NCI-H1694 treated with DMSO at 0.1 percent for 48 hours (cell line): ENCODE measurements at places on chromosomes 16 and 17.

DNA sequence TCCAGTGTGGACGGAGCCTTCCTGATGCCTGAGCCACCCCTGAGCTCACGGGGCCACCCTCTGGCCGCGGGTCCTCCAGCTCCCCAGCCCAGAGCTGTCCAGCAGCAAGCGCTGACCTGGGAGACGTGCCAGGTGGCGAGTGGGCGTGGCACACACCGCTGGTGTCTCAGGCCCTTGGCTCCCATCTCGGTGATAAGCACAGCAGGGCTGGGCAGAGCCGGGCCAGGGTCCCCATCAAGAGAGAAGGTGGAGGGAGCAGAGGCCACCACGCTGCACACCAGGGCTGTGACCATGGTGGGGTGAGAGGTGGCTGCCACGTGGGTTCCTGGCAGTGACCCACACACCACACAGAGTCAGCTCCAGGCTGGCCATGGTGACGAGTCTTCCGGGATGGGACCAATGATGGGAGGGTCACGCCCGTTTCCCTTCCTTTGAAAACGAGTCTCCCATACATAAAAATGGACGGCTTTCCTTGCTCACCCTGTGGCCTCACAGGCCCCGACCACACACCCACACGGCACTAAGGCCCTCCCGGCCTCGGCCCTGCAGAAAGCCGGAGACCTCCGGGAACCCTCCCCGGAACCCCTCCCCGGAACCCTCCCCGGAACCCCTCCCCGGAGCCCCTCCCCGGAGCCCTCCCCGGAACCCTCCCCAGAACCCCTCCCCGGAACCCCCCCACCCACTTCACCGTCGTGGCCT is 16.8 kb downstream of the UTS2R start:
- no peak for DNase-seq

DNA sequence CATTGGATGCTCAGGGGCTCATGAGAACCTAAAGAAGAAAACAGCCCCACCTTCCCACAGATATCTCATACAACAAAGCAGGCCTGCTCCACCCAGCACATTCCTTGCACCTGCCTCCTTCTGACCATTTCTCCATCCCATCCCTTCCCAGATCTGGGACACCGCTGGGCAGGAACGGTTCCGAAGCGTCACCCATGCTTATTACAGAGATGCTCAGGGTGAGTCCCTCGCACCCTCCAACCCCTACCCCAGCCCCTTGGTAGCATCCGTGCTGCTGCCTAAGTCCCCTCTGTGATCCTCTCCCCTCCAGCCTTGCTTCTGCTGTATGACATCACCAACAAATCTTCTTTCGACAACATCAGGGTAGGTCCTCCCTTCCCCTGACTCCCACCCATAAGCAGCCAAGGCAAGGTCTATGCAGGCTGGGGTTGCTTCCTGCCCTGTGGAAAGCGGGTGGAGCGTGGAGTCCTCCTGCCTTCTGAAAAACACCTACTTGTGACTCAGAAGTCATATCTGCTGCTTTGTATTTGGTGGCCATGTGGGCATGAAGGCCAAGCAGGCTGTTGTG is 5.4 kb upstream of the NHERF1 start:
- no peak for DNase-seq

DNA sequence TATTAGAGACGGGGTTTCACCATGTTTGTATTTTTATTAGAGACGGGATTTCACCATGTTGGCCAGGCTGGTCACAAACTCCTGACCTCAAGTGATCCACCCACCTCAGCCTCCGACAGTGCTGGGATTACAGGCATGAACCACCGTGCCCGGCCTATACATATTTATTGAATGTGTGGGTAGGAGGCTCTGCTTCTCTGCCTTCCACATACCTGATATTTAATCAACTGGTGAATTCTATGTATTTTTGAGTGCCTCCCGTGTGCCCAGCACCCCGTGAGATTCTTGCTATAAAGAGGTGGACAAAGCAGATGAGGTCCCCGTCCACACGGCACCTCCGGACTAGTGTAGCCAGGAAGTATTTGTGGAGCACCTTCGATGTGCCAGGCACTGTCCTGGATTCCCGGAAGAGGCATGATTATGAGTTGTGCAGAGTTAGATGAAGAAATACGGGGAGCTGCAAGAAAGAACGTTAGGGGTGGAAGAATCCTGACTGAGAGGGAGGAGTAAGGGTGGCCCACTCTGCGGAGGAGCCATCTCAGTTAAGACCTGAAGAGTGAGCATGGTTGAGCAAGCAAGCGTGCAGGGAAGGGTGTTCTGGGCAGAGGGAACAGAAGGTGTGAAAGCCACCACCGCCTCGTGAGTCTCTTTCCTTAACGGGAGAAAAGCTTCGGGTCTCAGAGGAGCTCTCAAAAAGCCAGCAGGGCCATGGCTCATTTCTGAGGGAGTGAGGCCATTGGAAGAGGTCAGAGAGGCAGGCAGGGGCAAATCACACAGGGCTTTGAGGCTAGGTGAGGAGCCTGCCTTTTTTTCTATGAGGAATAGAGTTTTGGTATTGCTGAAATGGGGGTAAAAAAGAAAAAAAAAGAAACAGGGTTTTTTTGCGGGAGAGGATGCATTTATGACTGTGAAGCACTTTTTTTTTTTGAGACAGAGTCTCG is 21.2 kb downstream of the CRISPLD2 start:
- DNase-seq: no peak

DNA sequence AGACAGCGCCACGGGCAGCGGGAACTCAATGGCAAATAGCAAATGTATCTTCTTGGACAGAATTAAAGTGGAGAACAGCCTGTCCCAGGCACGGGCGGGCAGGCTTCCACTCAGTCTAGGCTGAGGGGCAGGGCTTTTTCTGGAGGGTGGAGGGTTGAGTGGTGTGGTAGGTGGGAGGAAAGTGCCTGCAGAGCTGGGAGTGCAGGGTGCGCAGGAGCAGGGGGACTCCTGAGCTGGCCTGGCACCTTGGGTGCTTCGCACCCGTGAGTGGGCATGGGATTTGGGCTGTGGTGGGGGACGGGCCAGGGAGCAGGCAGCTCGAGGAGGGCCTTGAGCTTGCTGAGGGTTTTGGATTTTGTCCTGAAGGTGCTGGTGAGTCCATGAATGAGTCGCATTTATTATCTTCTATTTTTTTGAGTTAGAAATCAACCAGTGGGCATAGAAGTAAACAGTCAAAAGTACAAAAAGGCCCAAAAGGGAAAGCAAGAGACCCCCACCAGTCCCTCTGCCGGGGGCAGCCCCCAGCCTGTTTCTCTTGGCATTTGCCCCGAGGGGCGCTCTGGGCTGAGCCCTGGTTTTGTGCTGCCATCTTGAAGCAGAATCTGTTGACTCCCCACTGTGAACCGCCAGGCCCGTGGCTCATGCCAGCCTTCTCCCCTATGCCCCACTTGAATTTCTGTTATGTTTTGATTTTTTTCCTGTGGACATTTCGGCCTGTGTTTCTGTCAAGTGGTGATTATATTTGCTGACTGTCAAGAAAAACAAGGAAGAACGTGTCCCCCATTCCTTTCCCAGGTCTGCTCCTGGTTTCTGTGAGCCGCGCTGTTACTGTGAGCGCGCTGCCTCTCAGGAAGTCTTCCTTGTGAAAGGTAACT is 8.2 kb downstream of the ADORA2B start:
- no peak for DNase-seq
